ENCODE measurements at places on chromosomes 5 and 9.

GRCh38 chr5:142736247-142736632, 33.9 kb upstream of the ARHGAP26 start:
- no peak for DNase-seq

GRCh38 chr5:119022017-119022745, 33.8 kb upstream of the DTWD2 start:
- peak; percentile 40 for DNase-seq

DNA sequence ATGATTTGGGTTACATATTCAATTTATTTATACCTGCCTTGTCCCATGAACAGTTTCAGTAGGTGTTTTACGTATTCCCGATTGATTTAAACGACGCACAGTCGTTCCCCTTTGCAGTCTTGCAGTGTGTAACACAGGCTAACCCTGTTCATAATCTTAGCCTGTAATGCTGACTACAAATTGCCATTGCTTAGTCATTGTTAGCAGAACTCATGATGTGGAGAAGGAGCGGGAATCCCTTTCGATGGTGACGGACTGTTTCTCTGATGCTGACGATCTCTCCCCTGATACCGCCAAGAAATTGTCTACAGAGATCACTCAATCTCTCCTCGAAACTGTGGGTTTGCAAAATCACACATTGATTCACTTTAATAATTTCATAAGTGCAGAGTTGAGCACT, 93.2 kb downstream of the MRPL36 start:
- no peak for DNase-seq

- DNase-seq: no peak
Observed at GRCh38 chr5:1808439-1808838, 7.2 kb downstream of the NDUFS6 start.

DNA sequence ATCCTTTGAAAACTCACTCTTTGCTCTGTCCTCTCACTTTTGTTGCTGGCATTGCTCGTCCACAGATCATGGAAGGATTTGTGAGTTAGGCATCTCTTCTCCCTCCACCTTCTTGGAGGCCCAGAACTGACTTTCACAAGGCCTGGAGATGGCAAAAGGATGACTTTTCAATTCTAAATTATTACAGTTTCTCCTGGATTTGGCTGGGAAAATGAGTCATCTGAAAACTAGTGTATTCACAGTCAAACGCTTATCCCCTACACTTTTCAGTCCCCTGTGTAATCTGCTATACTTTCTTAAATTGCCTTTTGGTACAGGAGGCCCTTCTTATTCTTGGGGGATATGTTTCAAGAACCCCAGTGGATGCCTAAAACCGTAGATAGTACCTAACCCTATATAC, 35.6 kb downstream of the ADRA1B start:
- no peak for DNase-seq

GRCh38 chr5:20609126-20609525, 621.1 kb upstream of the CDH18 start:
- no peak for DNase-seq

DNA sequence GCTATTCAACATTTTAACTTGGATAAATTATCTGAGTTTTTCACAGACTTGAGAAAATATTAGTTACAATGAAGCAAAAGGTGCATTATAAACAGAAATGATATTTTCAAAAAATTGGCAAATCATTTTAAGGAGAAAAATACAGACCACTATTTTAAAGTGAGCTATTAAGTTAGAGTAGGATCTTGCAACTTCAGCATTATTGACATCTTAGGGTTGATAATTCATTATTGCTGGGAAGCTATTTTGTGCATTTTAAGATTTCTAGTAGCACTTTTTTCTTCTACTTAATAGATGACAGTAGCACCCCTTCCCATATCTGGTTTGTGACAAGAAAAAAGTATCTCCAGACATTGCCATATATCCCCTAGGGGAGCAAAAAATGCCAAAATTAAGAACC, 774.1 kb downstream of the CDH12 start:
- DNase-seq: no peak

DNA sequence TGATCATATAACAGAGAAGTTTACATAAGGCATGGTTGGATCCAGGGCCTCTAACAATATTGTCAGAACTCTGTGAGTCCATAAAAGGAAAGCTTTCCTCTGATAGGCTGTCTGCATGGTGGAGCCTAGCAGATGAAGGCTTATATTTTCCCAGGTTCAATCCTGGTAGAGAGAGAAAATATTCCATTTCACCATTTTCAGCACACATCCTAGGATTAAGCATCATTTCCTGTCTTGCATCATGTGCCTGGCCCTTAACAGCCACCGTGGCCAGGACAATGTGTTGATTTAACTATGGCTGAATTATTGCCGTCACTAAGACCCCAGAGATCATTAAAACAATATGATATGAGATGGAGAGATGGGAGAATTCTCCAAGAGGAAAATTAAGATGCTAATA, 90.9 kb upstream of the GRIA1 start:
- DNase-seq: no peak

DNA sequence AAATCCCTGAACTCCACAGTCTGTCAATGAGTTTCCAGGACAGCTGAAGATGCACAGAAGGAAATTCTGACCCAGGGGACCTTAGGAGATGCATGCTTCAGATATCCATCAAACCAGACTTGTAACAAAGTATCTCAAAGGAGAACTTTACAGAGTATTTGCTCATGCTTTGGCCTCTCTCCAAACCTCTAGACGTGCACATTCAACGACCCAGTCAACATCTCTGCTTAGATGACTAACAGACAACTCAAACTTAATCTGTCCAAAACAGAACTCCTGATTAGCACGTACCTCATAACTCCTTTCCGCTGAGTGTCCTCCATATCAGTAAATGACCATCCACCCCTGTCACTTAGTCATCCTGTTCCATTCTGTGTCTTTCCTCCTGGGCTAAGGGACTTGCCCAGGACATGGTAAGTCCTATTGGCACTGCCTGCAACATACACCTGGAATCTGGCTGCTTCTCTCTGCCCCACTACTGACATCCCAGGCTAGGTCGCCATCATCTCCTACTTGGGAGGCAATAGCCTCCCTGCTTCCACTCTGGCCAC, 107.4 kb downstream of the LMNB1 start:
- DNase-seq: no peak

- DNase-seq: no peak
Observed at GRCh38 chr5:134394932-134395331, 16.7 kb downstream of the CDKN2AIPNL start.

- no peak for DNase-seq
Observed at GRCh38 chr9:98168153-98168780, 24.2 kb downstream of the CORO2A start.

DNA sequence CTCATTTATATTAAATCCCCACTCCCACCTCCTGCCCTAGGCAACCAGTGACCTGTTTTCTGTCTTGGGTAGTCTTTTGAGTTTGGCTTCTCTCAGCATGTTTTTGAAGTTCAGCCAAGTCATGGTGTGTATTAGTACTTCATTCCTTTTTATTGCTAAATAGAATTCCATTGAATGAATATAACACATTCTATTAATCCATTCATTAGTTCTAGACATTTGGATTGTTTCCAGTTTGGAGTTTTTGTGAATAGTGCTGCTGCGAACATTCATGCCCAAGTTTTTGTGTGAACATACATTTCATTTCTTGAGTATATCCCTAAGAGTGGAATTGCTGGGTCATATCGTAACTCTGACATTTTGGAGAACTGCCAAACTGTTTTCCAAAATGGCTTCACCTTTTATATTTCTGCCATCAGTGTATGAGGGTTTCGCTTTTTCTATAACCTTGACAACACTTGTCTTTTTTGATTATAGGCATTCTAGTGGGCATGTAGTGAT, 2.7 kb downstream of the ZNF346 start:
- DNase-seq: no peak

GRCh38 chr9:120446671-120447070, 133.3 kb downstream of the CDK5RAP2 start:
- no peak for DNase-seq

DNA sequence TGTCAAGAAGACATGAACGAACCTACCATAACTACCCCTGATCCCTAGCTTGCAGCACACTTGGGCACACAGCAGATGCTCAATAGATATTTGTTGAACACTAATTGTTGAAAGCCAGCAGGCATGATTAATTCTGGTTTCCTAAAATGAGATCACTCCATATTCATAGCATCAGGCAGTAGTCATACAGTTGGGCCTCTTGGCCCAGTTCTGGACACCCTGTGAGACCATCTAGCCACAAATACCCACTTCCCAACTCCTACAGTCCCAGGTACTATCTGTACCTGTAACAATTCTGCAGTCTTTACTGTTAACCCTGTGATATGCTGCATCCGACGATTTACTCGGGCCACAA, 24.2 kb downstream of the P4HA2 start:
- no peak for DNase-seq

DNA sequence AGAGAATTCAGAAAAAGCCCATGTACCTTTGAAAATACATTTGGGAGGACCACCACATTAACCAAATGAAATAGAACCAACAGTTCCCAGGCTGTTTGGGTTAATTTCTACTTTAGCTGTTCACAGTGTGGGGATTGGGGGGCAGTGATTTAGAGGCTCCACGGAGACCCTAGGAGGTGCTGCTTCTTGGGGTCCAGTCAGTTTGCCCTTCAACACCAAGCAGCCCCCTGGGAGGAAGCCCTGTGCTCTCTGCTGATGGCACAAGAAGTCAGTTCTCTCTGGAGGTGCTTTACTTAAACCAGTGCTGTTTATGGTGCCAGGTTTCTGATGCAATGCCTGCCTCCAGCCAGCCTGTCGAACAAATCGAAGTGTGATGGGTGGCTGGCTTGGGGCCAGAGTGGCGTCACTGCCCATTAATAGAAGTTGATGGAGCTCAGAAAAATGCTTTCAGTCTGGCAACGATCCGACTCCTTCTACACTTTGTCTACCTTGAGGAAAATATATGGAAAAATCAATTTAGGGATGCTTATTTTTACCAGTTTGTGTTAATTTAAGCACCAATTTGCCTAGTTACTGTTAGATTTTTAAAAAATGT, 134.0 kb downstream of the SNX18 start:
- DNase-seq: no peak

GRCh38 chr5:154038261-154038706, 426 bp downstream of the FAM114A2 start:
- peak; percentile 45 for DNase-seq

DNA sequence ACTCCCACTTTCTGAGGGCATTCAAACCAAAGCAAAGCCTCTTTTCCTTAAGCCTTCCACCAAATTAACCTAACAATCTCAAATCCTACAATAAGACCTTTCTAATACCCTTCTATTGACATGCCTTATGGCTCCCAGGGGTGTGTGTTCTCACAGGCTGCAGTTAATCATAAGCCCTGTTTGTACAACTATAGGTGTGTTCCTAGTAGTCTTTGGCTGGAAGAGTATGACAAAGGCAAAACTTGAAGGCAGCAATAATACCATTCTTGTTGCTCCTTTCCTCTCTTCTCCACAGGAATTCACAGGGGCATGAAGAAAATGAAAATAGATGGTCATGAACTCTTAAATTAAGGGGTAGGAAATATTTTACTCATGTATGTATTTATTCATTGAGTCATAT, 10.9 kb upstream of the FBXO38 start:
- peak; percentile 55 for DNase-seq

GRCh38 chr5:31052937-31053658, 140.4 kb upstream of the CDH6 start:
- DNase-seq: no peak

- no peak for DNase-seq
Observed at GRCh38 chr5:138989720-138990119, 114.6 kb upstream of the LRRTM2 start.

DNA sequence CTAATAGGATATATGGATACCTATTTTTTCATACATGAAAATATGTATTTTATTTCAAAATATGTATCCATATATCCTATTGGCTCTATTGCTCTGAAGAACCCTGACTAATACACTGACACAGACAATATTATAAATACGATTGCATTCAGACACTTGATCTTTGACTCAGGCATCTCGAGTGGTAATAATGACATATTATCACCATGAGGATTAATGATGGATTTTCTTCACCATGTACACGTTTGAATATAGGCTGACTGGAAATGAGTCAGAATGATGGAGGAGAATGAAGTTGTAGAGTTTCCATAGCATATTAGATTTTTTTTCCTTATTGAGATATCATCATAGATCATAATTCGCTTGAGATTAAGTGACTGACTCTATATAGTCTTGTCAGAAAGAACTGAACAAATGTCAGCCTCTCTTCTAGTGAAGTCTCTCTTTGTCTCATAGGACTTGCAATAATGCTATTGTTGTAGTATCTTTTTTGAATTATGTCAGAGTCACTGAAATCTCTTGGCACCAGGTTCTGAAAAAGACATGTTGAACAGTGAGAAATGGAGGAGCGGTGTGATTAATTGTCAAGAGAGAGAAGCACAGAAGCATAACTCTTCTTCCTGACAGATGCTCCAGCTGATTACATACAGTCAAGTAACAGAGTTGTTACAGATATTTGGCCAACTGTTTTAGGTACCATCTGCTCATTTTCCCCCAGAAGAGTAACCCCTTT, 41.4 kb upstream of the SLCO6A1 start:
- DNase-seq: no peak

GRCh38 chr5:152329207-152329606, 75.9 kb downstream of the NMUR2 start:
- DNase-seq: no peak

GRCh38 chr5:87562068-87562467, 149.3 kb upstream of the CCNH start:
- DNase-seq: no peak

DNA sequence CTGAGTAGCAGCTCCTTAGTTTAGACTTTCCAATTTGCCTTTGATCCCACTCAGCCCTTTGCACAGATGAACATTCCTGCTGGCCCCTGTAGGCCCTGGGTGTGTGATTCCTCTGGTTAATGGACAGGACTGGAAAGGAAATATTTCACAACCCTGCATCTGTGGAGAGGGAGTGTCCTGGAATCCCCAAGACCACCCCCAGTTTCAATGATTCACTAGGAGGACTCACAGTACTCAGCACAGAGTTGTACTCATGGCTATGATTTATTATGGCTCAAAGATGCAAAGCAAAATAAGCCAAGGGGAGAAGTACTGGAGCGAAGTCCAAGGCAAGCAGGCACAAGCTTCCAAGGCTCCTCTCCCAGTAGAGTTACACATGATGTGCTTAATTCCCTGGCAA, 42.4 kb upstream of the TJP2 start:
- DNase-seq: no peak

DNA sequence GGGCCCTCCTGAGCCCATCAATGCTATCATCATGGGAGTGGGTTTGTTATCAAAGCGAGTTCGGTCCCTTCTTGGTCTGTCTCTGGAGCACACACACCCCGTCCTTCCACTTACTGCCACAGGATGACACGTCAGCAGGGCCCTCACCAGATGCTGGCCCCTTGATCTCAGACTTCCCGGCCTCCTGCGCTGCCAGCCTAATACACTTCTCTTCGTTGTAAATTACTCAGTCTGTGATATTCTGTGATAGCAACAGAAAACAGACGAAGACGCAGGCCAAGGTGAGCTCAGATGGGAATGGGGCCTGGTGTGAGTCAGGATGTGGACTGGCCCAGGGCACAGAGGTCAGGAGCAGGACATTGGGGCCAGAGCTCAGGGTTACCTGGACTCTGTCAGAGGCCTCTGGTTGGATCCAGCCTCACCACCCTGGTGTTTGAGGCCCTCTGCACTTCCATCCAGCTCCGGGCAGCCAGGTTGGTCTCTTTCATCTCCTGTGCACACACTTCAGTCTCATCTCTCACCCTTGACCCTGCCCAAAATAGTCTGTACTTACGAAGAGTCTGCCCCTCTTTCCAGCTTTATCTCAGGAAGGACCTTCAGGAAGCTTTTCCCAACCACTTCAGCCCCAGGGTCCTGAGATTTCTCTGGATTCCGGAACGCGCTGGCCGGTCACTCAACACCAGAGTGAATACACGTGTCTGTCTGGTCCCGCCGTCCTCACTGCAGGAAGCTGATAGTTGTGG, 26.0 kb upstream of the CNOT6 start:
- DNase-seq: no peak

GRCh38 chr9:68418259-68418845, 61.9 kb downstream of the PGM5 start:
- DNase-seq: no peak

Data from D341Med (cell line).